ENCODE measurements at places on chromosomes 5 and 9. TPM values are rescaled to one million over a fixed set of nuclear protein-coding genes. Genes with fewer than 3 reads are reported as not detected.

DNA sequence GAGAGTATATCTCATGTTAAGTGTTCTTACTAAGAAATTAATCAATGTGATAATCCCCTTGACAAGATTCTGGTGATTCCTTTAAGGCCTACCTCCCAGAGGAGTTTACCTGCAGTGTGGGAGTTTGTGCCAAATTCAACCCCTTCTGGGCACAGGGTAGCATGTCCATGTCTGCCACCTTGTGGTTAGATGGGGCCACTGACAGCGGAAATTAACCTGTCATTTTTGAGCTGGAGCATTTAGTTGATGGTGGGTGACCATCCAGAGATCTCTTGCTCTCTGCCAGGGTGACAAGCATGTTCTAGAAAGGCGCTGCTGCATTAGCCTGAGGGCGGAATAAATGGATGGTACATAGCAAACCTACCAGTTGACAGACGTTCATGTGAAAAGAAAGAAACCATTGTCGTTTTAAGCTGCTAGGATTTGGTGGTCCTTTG is 132.2 kb downstream of the FBXO4 start:
- DNase-seq, result no peak

DNA sequence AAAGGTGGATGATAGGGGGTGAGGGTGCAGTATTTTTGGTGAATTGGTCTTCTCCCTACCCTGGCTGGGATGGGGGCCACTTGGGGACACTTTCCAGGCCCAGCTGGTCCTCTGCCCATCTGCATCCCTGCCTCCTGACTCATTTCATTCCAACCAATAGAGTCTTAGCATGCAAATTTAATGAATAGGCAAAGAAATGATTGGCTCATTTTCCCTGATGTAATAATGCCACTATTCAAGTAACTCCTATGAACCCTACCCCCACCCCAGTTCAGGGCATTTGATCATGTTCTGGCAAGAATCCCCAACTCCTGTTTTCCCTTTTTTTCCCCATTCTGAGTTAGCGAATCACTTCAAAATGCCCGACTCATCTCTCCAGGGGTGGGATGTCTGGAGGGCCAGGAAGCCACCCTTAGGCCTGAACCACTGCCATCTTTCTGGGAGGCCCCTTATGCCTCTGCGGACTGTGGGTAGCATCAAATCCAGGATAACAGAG is 56.7 kb downstream of the PCDH1 start:
- DNase-seq, result no peak

DNA sequence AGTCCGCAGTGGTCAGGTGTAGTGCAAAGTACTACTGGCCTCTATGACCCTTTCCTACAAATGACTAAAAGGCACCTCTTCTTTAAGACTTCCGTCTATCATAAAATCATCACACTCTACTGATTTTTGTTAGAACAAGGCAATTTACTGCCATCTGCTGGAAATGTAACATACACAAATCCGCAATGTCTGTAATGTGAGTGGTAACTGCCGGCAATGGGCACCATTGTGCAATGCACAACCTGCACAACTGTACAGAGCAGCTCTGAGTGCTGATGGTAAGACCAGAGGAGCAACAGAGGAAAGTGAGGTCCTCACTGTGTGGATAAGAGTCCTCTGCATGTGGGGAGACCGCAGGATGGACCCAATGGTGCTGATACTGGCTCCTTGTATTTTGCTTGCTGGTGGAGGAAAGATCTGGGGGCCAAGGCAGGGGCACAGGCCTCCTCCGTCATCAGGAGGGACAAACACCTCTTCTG is 103.7 kb downstream of the ATPSCKMT start:
- no peak for DNase-seq

DNA sequence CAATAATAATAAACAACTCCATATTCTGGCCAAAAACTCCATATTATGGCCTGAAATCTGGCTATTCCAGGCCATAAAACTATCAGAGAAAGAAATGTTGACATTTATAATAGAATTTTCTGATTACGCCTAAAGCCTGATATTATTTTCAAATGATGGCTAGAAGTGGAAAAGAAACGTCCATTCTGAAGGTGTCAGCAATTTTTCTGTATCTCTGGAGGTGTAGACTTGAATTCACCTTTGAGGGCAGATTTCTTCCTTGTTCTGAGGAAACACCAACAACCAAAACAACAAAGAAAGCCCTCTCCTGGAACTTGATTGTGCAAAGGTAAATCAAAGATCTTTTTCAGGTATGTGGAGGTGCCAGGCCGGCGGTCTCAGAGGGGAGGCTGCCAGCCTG is 390.7 kb downstream of the DMAC1 start:
- no peak for DNase-seq

GRCh38 chr5:125325488-125326149 is 579.2 kb upstream of the ZNF608 start:
- DNase-seq, result no peak

DNA sequence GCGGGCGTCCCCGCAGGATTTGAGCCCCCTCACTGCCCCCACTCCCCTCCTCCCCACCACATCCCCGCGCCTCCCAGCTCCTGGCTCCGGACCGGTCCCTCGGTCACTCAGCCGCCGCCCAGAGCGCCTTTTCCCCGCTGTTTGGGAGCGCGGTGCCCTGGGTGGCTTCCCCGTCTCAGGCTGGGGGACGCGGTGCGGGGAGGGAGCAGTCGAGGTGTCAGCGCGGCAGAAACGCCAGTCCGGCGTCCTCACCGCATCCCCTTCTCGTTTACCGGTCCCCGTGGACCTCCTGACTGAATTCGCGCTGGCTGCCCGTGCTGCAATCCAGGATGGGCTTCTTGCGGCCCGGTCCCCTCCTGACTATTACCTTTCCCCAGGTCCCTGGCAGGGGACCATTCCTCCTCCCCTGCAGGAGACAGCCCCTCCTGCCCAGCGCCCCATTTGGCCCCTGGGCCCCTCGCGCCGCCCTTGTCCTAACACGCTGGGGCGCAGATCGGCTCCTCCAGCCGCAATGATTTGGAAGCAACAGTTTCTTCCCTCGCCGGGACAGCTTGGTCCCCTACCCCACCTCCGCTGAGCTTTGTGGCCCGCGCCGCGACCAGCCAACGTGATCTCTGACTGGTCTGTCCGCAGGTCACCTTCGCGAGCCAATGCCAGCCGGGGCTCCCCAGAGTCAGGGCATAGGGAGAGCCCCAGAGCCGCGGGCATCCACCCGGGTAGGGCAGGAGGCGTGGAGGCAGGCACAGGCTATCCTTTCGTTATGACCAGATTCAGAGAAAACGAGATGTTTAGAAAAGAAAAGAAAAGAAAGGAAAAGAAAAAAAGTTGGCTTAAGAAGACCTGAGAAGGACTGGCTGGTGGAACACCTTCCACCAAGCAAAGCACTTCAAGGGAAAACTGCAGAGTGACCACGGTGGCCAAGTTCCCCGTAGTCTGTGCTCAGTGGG is 1.2 kb downstream of the ANKRD33B start:
- peak; percentile 59 for DNase-seq

- DNase-seq, result no peak
Observed at GRCh38 chr9:79657891-79658290, 86.1 kb downstream of the TLE4 start.

- no peak for DNase-seq
Observed at GRCh38 chr5:81829242-81829641, 78.3 kb upstream of the SSBP2 start.

DNA sequence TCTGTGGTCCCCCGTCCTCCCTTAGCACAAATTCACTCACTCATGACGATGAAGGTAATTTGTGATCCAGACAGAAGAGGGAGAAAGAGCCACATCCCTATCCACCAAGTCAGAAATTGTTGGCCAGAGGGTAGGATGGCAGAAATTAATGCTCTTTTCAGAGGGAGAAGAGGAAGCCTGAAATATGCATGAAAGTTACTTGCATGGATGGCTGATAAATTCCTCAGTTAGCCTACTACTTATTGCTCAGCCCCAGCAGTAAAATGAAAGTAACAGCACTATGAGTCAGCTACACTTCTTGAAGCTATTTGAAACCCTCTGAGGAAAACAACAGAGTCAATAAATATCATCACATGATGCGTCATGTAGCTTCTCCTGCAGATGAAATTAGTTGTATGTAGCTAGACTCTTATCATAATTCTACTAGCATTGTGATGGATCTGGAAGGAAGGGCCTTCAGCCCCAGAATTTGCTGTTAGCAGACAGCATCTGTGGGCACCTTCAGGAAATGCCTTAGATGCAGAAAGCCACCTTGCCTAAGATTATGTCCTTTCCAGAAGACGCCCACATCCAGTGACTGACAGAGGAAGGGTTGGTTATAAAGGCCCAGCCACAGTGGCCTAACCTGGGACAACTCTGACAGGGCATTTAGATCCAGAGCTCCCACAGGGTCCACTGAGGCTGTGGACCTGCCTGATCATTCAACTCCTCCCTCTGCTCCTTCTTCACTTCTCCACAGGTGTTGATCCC is 81.2 kb upstream of the CCDC112 start:
- DNase-seq, result no peak

- DNase-seq, result peak; percentile 32
Observed at GRCh38 chr5:82183828-82184227, 94.3 kb downstream of the RPS23 start.

- no peak for DNase-seq
Observed at GRCh38 chr5:58885260-58885659, 302.4 kb downstream of the RAB3C start.

- no peak for DNase-seq
Observed at GRCh38 chr9:90698871-90699440, 56.3 kb upstream of the DIRAS2 start.

DNA sequence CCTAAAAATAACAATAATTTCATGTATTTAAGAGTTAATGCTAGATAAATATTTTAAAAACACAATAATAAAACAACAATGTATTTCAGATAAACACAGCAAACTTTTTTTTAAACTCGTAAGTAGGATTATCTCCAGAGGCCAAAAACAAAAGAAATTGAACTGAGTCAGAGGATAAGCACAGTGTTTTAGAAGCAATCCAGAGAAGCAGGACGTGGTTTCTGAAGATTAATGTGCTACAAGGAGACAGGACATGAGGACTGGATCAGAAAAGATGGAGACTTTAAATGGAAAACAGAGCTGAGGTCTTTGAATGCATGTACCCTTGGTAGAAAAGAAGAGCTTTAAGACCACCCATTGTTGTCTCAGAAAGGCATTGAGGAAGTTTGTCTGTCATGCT is 491.2 kb upstream of the TLE4 start:
- no peak for DNase-seq

DNA sequence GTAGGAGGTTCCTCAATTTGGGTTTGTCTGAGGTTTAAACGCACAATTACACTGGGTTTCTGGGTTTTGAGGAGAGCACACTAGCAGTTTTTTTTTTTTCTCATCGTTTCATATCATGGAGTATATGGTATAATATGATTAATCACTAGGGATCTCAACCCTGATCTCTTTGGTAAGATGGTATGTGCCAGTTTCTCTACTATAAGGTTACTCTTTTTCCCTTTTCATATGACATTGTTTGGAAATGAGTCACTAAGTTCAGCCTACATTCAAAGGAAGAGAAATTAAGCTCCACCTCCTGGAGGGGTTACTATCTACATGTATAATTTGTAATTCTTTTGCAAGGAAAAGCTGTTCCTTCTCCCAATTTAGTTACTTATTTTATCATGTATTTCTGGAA is 35.2 kb downstream of the MTRR start:
- no peak for DNase-seq

- DNase-seq, result no peak
Observed at GRCh38 chr5:60362158-60362557, 337.8 kb downstream of the DEPDC1B start.

GRCh38 chr5:93601802-93602155 is 18.8 kb downstream of the NR2F1 start:
- DNase-seq, result no peak

DNA sequence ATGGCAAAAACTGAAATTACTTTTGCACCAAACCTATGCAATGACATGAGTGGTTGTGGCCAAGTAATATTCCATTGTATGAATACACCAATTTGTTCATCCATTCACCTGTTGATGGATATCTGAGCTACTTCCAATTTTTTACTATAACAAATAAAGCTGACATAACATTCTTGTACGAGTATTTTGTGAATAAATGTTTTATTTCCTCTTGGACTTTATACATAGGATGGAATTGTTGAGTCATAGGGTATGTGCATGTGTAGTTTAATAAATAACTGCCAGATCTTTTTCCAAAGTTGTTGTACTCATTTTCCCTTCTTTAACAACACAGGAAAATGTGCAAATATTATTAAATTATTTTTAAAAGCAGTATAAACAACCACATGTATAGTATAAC is 146.1 kb upstream of the ZNF462 start:
- DNase-seq, result no peak

DNA sequence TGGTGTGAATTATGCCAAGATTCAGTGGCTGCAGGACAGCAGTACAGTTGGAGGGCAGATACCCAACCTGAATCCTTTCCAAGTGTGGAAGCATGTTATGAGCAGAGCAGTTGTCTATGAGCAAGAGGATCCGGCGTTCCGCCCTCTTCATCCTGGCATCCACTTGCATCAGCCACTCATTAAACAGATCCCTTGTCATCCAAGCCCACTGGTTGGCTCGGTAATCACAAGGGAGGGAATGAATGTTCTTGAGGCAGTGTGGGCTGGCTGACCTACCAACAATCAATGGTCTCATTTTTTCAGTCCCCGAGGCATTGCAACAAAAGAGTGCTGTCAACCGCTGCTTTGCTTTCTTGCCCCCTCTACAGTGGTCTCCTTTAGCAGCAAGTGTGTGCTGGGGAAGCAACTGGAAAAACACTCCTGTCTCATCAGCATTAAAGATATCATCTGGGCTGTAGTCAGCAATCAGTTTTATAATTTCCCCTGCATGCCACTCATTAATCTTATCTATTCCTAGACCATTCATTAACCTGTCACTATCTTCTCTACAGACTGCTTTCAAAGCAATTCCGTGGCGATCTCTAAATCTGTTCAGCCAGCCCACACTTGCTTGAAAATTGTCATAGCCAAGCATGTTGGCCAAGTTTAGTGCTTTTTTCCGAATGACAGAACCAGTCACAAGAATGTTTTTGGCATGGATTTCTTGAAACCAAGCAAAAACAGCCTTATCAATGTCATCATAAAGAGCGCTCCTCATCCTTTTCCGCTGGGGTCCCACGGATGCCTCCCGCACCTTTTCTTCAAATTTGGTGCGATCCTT is 4.9 kb downstream of the TIGD6 start:
- DNase-seq, result no peak

GRCh38 chr5:142517840-142518239 is 168.1 kb downstream of the FGF1 start:
- DNase-seq, result no peak

The PCDHB10 gene
- total RNA-seq, result 0.35 TPM

The TMEM232 gene
- 5.6 TPM for total RNA-seq

The CFAP90 gene
- total RNA-seq, result not detected

The GLDC gene
- total RNA-seq, result not detected

The PDE4D gene
- total RNA-seq, result 33.6 TPM

The PCDHA11 gene
- total RNA-seq, result not detected

The ABLIM3 gene
- total RNA-seq, result 122 TPM

The PCDHB14 gene
- total RNA-seq, result 2.6 TPM

The CD14 gene
- total RNA-seq, result 190 TPM

The TLX3 gene
- total RNA-seq, result not detected

The CAVIN4 gene
- total RNA-seq, result 80.5 TPM

The ITGA1 gene
- 21.9 TPM for total RNA-seq

Data from heart left ventricle (tissue), 16 donors.